ENCODE measurements at places on chromosomes 11 and 22. TPM values are rescaled to one million over a fixed set of nuclear protein-coding genes. Genes with fewer than 3 reads are reported as not detected.
A peak's percentile ranks its signal among the peaks of the same experiment; 100 is the strongest.

- no peak for DNase-seq
These were observed 52.8 kb downstream of the ENDOD1 start for GRCh38 chr11:95142431-95142830.

- no peak for DNase-seq
These were observed 11.5 kb downstream of the PKNOX2 start for GRCh38 chr11:125175896-125176575.

DNA sequence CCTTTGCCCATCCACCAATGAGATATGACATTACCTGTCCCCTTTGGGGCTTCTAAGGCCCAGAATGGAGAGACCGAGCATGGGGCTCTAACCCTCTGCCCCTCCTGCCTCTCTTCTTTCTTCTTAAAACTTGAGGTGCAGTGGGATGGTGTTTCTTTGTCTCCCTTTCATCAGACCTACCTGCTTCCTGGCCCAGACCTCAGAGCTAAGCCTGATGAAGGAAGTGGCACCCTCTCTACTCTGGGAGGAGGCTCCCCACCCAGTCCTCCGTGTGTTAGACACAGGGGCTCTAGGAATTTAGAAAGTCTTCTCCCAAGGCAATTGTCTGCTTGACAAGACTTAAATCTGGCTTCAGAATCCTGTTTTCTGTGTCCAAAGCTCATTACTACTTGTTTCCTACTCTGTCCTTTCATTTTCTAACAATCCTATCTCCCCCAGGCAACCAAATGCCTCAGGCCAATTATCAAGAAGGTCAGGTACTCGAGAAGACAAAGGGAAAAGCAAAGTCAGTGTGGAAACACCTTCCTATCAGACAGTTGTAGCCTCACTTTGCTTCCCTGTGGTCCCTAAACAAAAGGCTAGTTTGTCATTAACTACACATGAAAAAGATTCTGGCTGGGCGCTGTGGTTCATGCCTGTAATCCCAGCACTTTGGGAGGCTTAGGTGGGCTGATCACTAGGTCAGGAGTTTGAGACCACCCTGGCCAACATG lies 20.3 kb upstream of the PARVA start:
- no peak for DNase-seq

Gene SYT7
- 2.4 TPM for polyA plus RNA-seq

GRCh38 chr11:59292611-59293010 lies 66.1 kb upstream of the OR5AN1 start:
- DNase-seq: no peak

GRCh38 chr22:49009359-49010063 lies 818.2 kb downstream of the BRD1 start:
- DNase-seq: no peak

DNA sequence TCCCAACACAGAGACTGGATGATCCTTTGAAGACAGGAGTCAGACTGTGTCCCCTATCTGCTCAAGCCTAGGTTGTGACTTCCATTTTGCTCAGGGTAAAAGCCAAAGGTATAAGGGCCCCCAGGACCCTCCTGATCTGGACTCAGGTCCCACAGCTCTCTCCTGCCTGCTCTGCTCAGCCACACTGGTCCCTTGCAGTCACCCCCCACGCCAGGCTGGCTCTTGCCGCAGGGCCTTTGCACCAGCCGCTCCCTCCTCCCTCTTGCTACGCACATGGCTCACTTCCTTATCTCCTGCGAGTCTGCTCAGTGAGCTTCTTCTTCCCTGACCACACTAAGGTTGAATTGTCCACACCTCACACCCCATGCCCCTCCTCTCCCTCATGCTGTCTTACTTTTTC lies 28.4 kb upstream of the CACNG2 start:
- no peak for DNase-seq

DNA sequence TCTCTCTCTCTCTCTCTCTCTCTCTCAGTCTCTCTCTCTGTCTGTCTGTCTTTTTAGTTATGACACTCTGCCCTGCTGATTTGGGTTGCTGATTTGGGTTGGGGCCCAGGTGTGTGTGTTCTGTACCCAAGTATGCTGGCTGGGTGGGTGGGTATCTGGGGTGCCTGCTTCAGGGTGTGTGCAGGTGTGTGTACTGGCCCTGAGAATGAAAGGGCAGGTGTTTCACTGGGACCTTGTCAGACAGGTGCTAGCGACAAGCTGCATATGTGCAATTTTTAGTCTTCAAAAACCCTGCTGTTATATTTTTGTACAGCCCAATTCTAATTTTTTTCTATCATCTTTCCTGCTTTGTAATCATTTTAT lies 943 bp downstream of the CSF2RB start:
- no peak for DNase-seq

GRCh38 chr11:723120-723883 lies 17.3 kb downstream of the EPS8L2 start:
- peak; percentile 59 for DNase-seq

DNA sequence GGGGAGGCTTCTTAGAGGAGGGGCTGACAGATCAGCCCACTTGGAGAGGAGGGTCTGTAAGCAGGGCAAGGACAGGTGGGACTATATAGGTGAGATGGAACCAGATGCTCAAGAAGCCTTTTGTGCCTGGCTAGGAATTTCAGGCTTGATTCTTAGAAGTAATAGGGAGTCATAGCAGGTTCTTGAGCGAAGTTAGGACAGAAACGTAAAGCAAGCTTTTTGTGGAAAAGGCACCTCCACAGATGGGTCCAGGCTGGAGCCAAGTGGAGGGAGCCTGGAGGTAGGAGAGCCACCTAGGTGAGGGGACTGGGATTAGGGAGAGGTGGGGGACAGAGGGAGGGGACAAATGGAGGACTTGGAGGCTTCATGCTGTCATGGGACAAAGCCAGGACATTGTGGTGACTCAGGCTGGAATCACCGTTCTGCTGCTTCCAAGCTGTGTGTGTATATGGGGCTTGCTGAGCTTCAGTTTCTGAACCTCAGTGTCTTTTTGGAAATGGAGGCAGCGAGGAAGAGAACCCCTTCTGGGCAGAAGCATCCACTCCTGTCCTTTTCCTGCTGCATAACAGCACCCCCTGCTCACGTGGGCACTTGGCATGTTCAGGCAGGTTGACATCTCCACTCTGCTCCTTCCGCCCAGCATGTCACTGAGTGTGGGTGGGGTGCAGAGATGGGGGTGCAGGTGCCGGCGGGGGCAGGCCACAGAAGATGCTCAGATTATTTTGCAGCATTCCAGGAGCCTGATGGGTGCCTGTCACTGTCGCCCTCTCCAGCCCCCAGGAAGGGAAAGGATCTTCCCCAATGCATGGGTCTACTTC lies 58.0 kb downstream of the MCM5 start:
- no peak for DNase-seq

GRCh38 chr11:61763930-61764605 lies 11.6 kb downstream of the MYRF start:
- no peak for DNase-seq

DNA sequence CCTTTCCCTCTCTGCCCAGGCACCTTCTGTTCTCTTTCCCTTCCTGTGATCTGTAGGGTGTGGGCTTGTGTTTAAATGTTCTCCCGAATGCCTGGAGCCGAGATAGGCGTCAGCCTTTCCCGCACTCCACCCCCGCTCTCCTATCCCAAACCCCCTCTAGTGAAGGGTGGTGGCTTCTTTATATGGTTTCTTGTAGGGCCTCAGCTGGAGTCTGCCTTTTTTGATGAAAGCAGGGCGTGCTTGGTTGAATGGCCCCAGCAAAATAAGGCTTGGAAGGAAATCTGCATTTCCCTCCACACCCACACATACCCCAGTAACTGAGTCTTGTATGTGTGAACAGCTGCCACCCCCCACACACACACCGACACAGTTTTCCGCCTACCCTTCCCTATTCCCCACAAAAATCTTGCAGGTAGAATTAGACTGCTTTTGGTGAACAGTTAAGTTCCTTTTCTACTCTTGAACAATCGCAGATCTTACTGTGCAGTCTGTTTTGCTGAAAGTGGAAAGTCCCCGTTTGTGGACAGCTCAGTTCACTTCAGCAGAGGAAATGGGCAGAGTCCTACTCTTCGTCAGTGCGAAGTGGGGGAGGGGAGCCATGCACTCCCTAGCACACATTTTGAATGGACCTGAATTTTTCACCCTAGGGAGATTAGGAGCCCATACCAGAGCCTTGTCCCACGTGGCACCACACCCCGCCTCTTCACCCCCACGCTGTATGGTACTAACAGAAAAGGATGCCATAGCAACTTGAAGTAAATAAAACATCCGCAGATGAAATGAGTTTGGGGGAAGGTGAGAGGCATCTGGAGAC lies 25.5 kb upstream of the GRK2 start:
- peak; percentile 59 for DNase-seq

Gene KDM4E
- 0.08 TPM for polyA plus RNA-seq

GRCh38 chr11:86211619-86212018 lies 32.9 kb upstream of the EED start:
- DNase-seq: no peak

Gene OR4C15
- not detected for polyA plus RNA-seq

GRCh38 chr22:29195118-29195963 lies 10.4 kb upstream of the EMID1 start:
- no peak for DNase-seq

GRCh38 chr11:39365809-39366436 lies 2093.5 kb downstream of the LRRC4C start:
- peak; percentile 54 for DNase-seq

GRCh38 chr11:36098853-36099375 lies 155.1 kb downstream of the LDLRAD3 start:
- DNase-seq: no peak

DNA sequence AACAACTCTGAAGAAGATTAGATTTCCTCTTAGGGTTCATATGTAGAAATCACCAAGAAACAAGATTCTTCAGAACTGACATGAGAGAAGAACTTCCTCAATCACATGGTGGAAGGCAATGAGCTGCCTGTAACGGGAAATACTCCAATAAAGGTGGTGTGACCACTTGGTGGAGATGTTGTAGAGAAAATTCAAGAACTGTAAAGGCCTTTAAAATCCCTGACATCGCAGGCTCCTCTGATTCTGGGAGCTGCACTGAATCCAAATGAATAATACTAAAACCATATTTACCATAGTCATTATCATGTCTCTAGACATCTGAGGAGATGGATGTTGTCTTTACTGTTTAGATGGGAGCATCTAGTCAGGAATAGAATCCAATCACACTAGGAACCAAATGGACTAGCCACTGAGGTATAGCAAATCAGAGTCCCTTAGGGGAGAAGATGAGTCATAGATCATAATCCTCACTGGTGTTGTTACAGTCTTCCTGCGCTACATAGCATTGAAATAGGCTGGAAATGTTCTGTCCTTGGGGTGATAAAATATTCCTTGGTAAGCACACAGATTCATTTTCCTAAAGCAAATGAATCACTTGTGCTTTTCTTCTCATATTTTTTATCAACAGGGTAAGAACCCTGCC lies 321.6 kb upstream of the TENM4 start:
- peak; percentile 3 for DNase-seq

- peak; percentile 72 for DNase-seq
These were observed 28.2 kb downstream of the DBX1 start for GRCh38 chr11:20131788-20132666.

DNA sequence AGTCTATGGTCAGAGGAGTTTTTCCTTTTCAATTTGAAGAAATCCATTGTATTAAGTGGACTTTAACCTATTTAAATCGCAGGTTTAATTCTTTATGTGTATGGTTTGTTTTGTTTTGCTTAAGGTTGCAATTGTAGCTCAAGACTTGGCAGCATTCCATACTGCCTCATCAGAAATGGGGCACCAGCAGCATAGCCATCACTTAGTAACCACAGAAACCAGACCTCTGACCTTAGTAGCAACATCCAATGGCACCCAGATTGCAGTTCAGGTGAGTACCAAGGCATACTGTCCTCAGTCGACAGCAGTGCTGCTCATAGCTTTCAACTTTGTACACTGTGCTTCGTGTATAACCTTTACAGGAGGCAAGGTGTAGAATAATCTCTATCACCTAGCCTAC lies 48.4 kb upstream of the WEE1 start:
- DNase-seq: no peak

GRCh38 chr11:111977146-111978027 lies 40.2 kb downstream of the DIXDC1 start:
- no peak for DNase-seq

Gene LDHAL6A
- 0.06 TPM for polyA plus RNA-seq

Gene SLC25A18
- polyA plus RNA-seq: 0.39 TPM

Gene DEUP1
- polyA plus RNA-seq: not detected

DNA sequence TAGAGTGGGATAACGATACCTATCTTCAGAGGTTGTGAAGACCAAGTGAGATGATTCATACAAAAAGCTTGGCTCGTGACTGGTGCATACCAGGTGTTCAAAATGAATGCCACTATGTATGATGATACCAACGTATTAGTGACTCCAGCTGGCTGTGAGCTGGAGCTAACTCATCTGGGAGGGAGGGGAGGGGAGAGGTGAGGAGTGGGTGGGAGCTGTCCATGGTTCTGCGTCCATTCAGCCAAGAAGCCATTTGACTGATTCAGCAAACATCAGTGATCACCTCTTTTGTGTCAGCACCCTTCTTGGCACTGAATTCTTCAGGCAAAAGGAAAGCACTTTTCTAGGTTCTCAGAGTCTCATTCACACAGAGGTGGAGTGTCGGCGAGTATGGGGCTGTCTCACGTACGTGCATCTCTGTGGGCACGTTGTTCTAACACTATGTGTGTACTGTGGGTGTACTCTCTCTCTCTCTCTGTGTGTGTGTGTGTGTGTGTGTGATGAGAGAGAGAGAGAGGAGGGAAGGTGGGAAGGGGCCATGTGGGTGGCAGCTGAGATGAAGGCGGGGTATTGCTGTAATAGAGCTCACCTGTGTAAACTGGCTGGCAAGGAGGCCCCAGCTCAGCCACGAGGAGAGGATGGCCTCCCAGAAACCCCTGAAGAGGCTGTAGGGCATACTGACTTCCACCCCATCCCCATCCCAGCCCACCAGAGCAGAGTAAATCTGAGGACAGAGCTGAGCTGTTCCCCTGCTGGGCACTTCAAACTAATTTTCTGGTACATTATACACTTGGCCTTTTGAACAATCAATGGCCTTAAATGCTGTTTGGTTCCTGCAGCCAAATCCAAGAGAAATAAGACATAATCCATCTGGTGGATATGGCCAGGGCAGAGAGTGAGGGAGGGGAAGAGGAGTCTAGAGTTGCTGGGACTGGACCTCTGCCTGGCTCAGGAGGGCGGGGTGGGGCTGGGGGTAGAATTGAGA lies 96.1 kb upstream of the THY1 start:
- peak; percentile 54 for DNase-seq

- peak; percentile 55 for DNase-seq
These were observed 23.5 kb downstream of the SPATA19 start for GRCh38 chr11:133821776-133822175.

DNA sequence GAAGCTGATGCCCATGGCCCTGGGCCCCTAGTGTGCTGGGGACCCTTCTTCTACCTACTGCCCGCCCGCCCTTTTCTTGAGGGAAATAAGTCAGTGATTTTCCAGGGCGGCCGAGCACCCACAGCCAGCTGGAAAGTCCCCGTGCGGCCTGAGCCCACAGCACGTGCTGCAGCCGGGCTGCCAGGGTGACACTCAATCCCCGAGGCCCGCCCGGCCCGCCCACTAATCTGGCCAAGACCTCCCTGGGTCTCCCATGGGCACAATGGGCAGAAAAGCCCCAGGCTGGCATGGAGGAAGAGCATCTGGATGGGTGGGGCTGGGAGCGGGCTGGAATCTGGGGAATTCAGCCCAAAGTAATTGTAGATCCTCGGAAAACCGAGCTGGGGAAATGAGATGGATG lies 24.8 kb downstream of the WNT7B start:
- DNase-seq: no peak

All from muscle of arm (tissue), 14 donors.